ENCODE measurements at places on chromosomes 1 and 21.

- no peak for DNase-seq
These were observed 121.2 kb upstream of the KCNJ6 start for GRCh38 chr21:38037416-38037815.

GRCh38 chr1:151859891-151860293 is 6.4 kb upstream of the THEM5 start:
- no peak for DNase-seq

GRCh38 chr1:7534061-7534825 is 236.9 kb upstream of the VAMP3 start:
- no peak for DNase-seq

DNA sequence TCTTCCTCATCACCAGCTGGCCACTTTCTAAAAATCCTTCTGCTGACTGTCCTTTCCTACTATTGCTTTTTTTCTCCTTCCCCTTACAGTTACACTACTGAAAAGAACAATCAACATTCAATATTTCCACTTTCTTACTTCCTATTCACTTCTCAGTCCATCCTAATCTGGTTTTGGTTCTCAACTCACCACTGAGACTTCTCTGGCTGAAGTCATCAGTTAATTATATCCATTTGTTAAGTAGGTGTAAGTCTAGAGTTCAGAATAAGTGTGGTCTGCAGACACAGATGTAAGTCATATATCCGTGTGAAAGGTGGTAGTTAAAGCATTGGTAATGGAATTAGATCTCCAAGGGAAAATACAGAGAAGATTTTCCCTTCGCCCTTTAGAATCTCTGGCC is 21.4 kb downstream of the PEA15 start:
- DNase-seq, result no peak

DNA sequence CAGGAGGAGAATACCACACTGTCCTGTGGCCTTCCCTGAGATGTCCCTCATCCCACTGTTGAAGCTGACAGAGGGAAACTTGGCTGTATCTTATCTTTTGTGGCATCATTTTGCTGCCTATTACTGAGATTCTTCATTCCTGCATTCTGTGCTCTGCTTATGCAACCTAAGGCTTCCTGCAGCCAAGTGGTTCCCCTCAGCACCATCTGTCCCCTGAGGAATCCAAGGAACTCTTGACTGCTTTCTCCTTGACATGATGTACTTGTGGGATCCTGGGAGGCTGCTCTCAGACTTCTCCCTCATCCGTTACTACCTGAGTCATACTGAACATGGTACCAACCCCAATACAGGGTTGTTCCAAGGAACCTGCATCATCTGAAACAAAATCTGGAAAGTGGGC is 21.1 kb upstream of the RIMKLA start:
- no peak for DNase-seq

DNA sequence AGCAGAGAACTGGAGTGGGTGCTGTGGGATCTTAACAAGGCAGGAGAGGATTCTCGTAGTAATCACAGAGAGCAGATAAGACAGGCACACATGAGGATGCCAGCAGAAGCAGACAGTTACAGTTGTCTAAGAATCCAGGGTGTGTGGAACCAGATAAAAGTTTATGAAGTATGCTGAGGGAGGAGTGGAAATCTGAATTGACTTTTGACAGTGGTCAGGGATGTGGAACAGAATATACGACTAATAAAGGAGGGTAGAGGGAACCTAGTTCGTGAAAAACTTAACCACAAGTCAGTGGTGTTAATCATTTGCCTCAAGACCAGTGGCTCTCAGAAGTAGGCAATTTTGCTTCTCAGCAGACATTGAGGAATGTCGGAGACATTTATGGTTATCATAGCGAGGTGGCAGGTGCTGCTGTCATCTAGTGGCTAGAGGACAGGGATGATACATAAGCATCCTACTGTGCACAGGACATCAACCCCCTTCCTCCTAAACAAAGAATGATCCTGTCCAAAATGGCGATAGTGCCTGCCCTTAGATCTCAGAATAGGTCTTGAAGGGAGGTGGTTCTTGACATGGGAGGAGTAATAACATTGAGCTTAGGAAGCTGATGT is 3.0 kb downstream of the LRRC8D start:
- no peak for DNase-seq

GRCh38 chr1:38336961-38337360 is 290.4 kb upstream of the POU3F1 start:
- DNase-seq, result no peak

DNA sequence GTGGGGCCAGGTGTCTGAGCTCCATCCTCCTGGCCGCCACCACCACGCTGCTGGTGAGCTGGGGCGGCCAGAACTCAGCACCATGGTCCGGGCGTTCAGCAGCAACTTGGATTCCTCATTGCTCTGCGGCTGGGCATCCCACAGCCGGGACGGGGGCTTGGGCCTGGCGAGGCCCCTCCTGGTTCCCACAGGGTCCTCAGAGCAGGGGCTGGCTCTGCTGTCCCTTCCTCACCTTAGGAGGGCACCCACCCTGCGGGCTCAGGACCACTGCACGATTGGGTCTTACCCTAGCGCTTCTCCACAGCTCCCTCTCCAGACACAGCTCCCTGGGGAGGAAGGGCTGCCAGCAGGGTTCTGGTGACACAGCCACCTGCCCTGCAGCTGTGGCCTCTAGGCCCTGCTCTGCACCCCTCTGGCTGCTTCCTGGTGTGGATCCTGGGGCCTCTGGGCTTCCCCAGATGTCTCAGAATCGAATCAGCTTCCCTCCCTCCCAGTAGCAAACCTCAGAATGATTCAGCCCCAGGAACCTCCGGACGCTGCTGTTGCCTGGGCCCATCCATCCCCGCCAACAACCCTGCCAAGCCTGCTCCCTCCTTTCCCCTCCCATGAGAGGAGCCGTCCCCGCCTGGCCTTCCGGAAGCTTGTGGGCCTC is 25.0 kb downstream of the CRYAA start:
- no peak for DNase-seq

DNA sequence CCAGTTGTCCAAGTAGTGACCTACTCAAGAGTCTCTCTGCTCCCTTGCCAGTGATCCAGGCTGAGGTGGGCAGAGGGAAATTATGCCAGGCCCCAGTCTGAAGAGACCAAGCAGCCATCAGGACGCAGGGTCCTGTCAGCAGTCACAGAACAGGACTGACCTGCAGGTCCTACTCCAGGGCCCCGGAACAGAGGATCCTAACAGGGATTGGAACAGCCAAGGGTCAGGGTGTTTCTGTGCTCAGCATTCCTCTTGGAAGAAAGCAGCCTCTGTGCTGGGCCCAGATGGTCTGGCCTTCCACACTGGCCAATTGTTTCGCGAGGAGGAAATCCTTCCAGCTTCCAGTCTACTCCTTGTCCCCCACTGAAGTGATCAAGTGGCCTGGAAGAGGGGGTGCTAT is 41.6 kb upstream of the USP1 start:
- no peak for DNase-seq

DNA sequence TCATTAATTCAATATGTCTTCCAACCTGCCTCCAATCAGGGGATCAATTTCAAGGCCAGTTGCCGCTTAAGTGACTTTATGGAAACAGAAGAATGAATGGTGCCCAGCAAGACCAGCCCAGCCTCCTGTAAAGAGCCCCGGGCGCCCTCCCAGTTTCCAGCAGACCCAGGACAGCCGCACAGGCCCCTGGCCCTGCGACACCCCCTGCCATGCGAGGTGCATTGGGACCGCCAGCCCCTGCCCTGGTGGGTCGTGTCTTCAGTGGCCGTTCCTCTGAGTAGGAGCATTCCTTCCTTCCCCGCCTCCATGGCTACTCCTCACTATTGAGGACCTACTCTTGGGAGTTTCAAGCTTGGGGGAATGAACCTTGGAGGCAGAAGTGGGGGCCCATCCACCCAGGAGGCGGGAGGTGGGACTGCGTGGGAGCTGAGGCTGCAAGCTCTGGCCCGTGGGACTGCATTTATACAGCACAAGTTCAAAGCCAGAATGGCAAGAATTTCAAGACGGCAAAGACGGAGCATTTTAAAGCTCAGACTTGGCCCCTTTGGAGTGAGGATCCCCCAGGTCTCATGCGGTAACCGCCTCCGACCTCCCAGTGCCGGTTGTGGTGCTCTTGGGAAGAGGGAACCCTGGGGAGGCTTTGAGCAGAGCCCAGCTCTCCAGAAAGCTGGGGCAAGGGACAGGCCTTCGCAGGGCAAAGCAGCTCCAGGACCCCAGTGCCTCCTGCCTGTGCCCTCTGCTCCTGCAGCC is 73.1 kb upstream of the ACTRT2 start:
- DNase-seq, result no peak

DNA sequence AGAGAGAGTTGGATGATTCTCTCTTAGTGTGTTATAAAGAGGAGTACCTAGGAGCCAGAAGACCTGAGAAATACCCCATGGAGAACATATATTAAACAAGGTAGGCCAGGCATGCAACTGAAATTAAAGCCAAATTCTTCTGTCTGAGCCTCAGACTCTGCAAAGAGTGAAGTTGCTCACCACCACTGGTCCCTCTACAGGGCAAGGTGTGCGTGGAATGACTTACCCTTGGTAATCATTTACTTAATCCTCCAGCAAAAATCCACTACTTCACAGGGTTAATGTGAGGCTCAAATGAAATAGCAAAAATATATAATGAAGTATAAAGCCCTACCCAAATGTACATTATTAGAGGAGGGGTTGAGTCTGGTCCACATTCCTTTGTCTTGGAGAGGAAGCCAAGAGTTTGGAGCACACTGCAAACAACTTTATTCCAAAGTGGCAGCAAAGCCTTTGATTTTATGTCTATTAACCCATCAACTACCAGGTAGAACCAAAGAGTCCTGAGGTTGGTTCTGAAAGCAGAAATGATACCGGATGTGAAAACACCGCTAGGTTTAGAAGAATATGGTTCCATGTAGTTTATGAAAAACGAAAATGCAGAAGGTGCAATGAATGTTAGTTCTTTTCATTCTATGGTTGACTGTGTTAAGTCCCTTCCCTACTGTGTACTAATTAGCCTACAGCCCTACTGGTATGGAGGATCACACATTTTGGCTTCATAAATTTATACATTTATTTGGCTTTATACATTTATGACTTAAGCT is 8.5 kb downstream of the SSR2 start:
- DNase-seq, result no peak

- DNase-seq, result no peak
These were observed 52.5 kb downstream of the HSPG2 start for GRCh38 chr1:21884456-21885235.

- no peak for DNase-seq
These were observed 51.1 kb downstream of the SKI start for GRCh38 chr1:2279210-2279639.

DNA sequence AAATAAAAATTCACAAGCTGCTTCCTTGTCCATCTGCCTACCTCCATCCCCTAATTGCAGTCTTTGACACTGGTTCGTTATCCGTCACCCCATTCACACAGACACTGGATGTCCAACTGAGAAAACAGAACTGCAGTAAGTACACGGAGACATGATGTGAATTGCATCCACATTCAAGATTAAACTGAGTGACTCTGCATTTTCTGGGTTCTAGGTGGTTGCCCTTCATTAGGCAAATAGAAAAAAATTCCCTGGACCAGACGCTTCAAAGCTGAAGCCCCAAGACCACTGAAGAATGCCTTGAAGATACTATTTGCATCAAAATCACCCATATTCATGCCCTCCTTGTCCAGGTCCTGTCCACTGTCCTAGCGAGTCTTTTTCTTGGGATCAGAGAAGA is 7.9 kb upstream of the ALG6 start:
- no peak for DNase-seq

- DNase-seq, result no peak
These were observed 250.2 kb downstream of the LTN1 start for GRCh38 chr21:28742527-28742926.

- DNase-seq, result no peak
These were observed 159.5 kb downstream of the RRAGC start for GRCh38 chr1:38700077-38700470.

DNA sequence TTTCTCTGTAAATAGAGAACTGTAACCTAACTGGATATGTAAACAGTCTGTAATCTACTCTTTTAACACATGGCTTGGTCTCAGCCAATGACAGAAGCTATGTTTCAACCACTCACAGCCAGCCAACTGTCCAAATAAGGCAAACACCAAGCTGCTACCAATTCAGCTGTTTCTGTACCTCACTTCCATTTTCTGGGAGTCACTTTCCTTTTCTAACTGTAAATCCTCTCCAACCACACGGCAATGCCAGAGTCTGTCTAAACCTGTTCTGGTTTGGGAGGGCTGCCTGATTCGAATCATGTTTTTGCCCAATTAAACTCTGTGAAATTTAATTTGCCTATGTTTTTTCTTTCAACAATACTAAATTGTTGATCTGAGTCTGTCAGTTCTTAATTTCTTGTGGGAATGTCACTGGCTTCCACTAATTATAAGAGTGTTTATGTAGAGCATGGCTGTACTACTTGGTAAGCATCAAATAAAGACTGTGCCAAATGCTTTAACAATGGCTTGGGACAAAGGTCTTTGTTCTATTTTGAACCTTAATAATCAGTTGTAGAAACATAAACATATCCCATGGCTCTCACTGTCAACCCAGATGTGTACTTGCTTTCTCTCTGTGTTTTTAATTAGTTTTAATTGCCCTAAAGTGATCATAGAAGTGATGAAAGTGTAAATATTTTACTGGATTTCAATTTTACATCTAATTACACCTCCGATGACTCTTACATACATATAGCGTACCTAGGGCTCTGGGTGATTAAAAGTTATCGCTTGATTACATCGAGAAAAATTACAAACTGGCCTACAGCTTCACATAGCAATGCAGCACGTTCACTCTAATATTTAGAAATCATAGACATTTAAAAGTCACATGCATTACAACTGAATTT is 1144.6 kb upstream of the TMPRSS15 start:
- no peak for DNase-seq

GRCh38 chr1:100542285-100542684 is 4.3 kb downstream of the GPR88 start:
- no peak for DNase-seq

- DNase-seq, result no peak
These were observed 2.7 kb downstream of the PTGFR start for GRCh38 chr1:78493451-78493850.

DNA sequence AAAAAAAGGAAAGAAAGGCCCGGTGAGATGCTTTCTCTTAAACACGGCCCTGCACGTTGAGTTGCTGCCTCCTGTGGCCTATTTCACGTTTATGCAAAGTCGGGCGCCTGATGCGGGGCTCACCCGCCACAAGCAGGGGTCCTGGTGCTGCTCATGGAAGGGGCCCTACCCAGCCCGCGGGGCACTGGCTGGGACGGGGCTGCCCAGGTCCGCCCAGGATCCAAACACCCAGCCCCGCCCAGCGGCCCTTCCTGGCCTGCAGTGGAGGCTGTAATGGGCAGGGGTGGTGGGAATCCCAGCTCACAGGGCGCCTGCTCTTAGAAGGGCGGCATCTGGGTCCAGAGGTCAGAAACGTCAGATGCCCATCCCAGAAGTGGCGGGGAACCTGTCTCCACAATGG is 1.6 kb downstream of the COL6A2 start:
- DNase-seq, result no peak

GRCh38 chr1:151056149-151056548 is 3.3 kb downstream of the CDC42SE1 start:
- DNase-seq, result no peak

GRCh38 chr1:30738040-30738714 is 14.8 kb upstream of the MATN1 start:
- no peak for DNase-seq

GRCh38 chr1:15388201-15388880 is 21.3 kb upstream of the EFHD2 start:
- no peak for DNase-seq

- DNase-seq, result no peak
These were observed 31.8 kb upstream of the BCL10 start for GRCh38 chr1:85307987-85308832.

GRCh38 chr1:11807133-11807532 is 1.1 kb downstream of the CLCN6 start:
- DNase-seq, result no peak
